Left lobe of liver (tissue), 2 donors: ENCODE measurements at places on chromosomes 4 and X.

DNA sequence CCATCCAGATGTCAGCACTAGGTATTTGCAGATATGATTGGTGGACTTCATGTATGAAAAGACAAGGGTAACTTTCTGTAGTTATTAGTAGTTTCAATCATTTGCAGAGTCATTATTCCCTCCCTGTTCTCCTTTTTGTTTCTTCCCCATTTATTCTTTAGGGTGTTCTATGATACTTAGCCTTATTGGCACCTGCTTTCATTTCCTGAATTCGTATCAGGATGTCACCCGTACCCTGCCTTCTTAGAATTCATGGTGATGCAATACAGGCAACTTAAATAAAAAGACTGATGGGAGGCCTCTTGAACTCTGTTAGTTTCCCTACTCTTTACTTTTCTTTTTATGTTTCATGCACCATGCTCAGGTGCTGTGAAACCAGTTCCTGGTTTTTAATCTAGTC is 24.2 kb downstream of the MAGED1 start:
- no peak for DNase-seq

DNA sequence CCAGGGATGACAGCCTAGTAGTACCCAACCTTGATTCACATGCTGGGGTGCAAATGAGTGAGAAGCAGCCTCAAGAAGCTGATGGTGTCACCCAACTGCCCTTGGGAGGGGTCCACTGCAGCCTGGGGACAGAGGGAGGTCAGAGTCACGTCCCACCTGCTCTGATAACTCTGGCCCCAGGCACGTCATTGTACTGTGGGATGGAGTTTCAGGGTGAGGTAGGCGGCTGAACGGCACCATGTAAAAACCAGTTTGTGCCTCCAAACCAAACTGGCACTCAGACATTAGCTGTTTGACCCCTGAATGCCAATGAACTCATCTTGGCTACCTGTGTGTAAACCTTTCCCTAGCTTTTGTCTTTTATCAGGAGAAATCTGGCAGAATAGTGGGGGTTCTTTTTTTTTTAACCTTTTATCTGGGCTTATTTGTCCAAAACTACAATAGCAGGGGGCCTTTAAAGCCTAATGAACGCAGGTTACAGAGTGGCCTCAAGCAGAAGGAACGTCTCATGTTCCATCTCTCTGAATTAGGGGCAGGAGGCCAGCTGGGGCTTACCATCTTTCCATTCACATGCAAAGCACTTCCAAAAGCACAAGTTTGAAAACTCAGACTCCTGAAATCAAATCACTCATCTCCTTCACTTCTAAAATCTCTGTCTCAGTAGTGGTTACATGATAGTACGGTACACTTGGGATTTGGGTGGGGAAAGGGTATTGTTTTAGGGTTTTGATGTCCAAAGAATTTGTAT is 89.4 kb downstream of the IRF2 start:
- peak; percentile 72 for DNase-seq

GRCh38 chr4:124157396-124158083 is 555.0 kb downstream of the ANKRD50 start:
- DNase-seq: no peak

DNA sequence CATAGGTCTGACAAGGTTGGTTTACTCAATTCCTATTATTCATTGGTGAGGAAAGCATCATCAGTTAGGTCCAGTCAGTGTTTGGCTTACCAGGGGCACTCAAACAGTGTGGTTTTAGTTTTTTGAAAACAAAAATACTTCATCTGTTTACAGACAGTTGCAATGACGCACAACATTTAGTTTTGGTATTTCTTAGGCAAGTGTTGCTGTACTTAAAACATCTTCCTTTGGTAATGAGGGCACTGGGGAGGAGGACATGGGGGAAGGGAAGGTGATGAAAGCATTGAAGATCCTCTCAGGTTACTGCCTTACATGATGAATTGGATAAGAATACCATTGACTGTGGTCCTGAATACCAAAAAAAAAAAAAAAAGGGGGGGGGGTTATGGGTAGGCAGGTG is 93.7 kb upstream of the MAOA start:
- no peak for DNase-seq

- no peak for DNase-seq
Measured at GRCh38 chr4:165378398-165378744, 437 bp upstream of the CPE start.

DNA sequence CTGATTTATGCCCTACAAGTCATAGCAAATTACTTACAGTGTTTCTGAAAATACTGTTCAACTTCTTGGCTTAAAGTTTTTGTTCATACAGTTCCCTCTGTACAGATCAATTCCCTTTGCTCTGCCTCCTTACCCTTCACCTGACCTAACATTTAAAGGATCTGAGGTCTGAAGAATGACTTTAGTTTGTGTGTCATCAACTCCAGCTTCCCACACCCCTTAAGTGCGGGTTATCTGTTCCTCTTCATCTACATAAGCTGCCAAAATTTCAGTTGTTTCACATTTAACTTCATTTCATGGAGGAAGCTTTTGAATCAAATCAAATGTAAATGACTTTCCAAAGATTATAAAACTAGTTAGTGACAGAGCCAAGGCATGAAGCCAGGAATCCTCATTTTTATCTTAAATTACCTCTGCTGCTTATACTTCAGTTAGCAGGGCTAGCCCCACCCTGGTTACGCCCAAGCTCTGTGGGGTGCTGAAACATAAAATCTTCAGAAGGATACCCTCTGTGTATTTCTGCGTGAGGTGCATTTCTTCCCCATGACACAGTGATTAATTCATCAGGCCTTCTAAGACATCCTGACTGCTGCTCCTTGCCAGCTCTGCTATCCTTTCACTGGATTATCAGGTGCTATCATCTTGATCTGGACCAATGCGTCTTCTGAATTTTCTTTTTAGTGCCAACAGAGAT is 16.5 kb downstream of the CXCL1 start:
- no peak for DNase-seq

- no peak for DNase-seq
Measured at GRCh38 chr4:3322059-3322550, 29.3 kb downstream of the RGS12 start.

DNA sequence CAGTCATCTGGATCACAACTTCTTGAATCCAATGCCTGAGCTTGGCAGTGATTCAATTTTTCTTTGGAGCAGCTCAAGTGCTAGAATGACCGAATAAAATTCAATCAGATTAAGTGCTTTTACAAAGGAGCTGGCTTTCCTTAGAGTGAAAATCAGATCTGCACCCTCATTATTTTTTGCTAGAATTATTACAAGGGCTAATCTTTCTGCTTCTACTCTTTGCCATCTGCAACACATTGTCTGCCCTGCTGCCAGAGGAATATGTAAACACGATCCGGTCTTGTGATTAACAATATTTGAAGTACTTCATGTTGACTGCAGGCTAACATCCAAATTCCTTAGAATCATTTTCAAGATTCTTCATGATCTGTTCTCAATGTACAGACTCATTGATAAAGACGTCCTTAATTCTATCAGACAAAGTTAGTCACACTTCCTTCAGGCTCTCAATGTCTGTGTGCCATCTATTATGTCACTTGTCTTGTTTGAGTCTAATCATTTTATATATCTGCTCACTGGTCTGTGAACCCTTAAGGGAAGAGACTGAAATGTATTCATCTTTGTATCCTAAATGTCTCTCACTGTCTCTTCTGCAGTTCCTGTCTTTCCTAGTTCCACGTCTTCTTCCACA is 531.2 kb downstream of the GALNTL6 start:
- DNase-seq: no peak

DNA sequence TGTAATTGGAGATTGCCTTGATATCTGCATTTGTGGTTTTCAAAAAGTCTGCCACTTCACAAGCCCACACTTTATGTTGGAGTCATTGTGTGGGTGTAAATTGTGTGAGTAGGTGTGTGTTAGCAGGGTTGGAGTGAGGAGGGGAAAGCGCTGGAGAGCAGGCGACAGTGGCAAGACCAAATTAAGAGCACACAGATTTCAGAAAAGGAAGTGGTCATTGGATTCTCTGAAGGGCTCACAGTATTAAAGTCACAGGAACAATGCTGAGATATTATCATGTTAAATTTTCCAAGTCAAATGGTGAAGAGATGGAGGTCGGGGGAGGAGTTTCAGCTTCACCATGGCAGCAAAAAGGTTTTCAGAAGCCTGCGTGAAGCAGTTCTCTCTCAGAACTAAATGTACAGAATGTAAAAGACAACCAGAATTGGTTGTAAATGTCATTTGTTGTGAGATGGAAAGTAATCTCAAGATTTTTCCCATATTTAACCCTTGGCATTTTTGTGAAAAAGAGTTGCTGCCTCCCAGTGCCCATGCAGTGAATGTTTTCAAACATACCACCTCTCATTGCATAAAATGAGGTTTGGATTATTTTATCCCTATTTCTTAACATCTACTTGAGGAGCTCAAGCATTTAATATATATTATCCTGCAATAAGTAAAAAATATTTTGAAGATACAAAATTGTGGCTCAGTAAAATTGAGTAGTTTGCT is 265.9 kb downstream of the ZNF674 start:
- no peak for DNase-seq

- DNase-seq: no peak
Measured at GRCh38 chr4:73744203-73744602, 3.8 kb downstream of the CXCL8 start.

DNA sequence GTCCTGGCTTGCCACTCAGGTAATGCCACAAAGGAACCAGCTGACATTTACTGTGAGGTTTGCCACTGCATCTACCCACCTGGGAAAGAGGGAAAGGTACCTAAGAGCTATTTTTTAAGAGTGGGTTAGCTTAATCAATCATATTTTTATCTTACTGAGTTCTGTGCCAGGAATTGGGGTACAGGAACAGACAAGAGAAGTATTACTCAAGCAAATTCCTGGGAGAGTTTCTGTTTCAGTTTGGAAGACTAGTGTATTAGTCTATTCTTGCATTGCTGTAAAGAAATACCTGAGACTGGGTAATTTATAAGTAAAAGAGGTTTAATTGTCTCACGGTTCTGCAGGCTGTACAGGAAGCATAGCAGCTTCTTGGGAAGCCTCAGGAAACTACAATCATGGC is 23.2 kb downstream of the PSMD10 start:
- DNase-seq: no peak

DNA sequence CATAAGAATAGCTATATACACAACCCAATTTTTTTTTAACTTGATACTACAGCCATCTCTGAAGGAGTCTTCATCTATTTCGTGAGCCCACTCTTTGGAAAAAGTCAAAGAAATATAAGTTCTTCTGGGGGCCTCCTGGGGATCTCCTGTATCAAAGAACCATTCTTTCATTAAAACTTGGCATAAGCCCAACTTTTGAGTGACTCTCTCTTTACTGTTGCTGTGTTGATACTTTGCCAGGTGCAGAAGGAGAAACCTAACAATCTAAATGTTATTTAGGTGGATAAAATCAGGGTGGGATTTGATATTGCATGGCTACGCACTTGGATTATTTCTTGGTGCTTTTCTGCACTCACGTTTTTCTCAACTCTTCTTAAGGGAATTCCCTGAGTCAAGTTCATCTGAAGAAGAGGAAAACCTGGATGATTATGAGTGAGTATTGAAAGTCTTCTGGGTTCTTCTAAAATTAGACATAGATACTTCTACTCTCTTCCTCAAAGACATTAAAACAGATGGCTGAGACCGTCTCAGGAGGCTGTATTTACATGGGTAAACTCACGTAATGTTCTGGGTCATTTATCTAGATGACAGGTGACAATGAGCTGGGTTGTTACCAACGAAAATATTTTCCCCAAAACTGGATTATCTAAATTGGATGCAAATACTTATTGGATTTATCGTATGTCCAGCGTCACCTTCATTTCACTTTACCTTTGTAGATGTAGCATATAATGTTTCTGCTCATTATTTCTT is 25.2 kb downstream of the BMX start:
- no peak for DNase-seq

- DNase-seq: no peak
Measured at GRCh38 chr4:24002330-24002966, 112.6 kb upstream of the PPARGC1A start.

DNA sequence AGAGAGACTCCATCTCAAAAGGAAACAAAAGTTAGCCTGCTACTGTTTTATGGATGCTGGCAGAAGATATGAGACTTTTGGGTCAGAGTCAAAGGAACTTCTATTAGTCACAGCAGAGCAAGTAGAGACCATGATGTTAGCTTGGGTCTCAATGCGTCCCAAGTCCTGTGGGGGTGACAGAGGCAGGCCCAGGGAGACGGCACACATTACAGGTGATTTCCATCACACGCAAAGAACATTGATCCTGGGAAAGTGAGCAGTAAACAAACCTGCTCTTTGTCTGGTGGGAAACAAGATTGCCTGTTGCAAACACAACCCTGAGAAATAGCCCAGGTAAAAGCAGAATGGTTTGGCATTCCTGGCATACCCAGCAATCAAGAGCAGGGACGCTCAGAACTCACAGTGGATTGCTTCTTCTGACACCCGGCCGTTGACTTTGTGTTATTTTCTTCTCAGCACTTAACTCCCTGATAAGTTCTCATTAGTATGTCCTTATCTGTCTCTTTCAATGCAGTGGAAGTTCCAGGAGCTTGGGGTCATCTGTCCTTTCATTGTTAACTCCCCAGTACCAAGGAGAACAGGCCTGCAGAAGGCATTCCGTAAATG is 51.2 kb upstream of the LGI2 start:
- DNase-seq: no peak

- DNase-seq: no peak
Measured at GRCh38 chr4:163558539-163559044, 64.1 kb downstream of the TMA16 start.
